ENCODE measurements at places on chromosomes 6 and 20.
A peak's percentile ranks its signal among the peaks of the same experiment; 100 is the strongest.

GRCh38 chr20:51487565-51488268, 54.8 kb downstream of the NFATC2 start:
- H3K36me3 ChIP-seq, result no peaks in the 10 kb centered on the region
- peaks cover 18% of the 10 kb centered on the region for H3K4me1 ChIP-seq
- H3K27me3 ChIP-seq, result no peaks in the 10 kb centered on the region
- no peak overlapping the region for H3K27ac ChIP-seq
- no peak for DNase-seq
- H3K4me3 ChIP-seq, result no peak overlapping the region

DNA sequence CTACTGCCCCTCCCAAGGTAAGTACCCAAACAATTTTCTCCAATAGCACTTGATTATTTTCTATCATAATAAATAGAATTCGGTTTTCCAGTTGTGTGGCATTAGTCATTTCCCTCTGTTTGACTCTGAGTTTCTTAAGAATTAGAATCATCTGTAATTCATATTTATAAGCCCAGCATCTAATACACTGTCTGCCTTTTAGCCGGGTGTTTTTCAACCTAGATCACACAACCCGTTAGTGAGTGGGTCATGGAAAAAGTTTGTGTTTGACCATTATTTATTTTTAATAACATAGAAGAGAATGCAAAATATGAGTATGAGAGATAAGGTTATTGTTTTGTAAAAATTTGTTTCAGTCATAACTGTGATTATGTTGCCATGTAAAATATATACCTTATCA, 701.6 kb downstream of the RFPL4B start:
- no peaks in the 10 kb centered on the region for H3K36me3 ChIP-seq
- H3K27ac ChIP-seq, result no peak overlapping the region
- no peak overlapping the region for H3K4me3 ChIP-seq
- no peaks in the 10 kb centered on the region for H3K4me1 ChIP-seq

DNA sequence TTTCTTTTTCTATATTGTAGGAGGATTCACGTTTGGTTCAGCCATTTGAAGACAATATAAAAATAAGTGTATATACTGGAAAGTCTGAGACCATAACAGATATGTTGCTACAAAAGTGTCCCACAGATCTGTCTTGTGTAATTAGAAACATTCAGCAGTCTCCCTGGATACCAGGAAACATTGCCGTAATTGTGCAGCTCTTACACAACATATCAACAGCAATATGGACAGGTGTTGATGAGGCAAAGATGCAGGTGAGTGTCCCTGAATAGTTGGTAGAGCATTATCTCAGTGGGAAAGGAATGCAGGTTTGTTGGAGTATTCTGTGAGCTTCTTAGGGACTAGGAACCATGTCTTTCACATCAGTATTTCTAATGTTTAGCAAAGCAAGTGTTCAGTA, 18.3 kb upstream of the ADGRF4 start:
- no peaks in the 10 kb centered on the region for H3K27me3 ChIP-seq
- H3K4me3 ChIP-seq, result no peak overlapping the region
- DNase-seq, result no peak
- no peaks in the 10 kb centered on the region for H3K4me1 ChIP-seq
- H3K27ac ChIP-seq, result no peak overlapping the region

DNA sequence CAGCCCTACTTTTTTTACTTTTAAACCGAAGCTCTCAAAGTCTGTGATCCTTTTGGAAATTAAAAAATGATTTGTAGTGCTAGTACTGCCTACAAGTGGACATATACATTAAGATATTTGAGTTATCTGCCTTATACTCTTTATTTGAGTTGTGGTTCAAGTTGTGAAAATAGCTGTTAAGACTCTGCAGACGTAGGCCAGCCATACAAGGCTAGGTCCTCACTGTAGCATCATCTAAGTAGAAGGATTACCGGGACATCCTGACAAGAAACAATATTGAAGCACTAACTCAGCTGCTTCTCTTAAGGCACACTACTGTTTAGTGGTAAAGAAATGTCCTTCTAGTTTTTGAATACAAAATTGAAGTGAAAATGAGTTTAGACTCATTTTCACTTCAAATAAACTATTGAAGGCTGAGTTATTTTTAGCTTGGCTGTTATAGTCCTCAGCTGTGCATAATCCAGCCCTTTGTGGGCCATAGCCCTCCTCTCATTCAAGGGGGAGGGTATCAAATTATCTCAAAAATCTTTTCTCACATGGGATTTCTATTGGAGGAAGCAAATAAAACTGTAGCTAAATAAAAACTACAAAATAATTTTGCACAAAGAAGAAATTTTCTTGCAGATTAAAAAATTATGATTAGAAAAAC, 68.1 kb downstream of the JAG1 start:
- H3K27ac ChIP-seq, result peak overlapping the region; percentile 88
- H3K4me1 ChIP-seq, result peaks cover 85% of the 10 kb centered on the region
- no peaks in the 10 kb centered on the region for H3K36me3 ChIP-seq
- no peak for DNase-seq

GRCh38 chr6:43199912-43200311, 17.9 kb downstream of the CUL9 start:
- H3K4me3 ChIP-seq, result no peak overlapping the region
- H3K27ac ChIP-seq, result no peak overlapping the region
- H3K4me1 ChIP-seq, result no peaks in the 10 kb centered on the region
- peak; percentile 28 for DNase-seq
- no peaks in the 10 kb centered on the region for H3K27me3 ChIP-seq

- H3K27me3 ChIP-seq, result no peaks in the 10 kb centered on the region
- H3K27ac ChIP-seq, result no peak overlapping the region
- H3K4me3 ChIP-seq, result no peak overlapping the region
- no peaks in the 10 kb centered on the region for H3K4me1 ChIP-seq
- DNase-seq, result no peak
These were observed 92.7 kb upstream of the CD93 start for GRCh38 chr20:23178806-23179205.

DNA sequence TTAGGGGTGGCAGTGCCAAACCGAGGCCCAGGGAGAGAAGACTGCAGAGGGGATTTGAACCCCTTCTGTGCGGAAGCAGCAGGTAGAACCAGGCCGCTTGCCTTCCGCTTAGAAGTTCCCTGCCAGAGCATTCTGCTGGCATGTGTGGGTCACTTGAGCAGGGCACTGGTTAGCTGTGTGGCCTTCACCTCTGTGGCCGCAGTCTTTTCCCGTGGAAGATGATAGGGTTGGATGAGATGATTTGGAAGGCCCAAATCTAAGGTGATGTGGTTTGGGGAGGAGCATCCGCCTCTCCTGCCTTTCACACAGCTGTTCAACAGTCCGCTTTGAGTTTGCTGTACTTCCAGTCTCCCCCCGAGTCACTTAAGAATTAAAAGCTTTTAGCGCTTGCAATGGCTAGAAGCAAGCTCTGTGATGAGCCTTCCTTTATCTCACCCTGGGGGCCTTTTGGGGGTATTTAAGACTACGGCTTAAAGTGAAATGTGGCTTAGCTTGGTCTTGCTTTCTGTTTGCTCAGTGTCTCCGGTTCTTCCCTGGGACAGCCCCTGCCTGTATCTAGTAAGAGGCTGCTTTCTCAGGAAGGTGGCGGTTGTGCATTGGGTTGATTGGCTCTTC, 743 bp downstream of the CMTR1 start:
- no peak for DNase-seq
- peaks cover 34% of the 10 kb centered on the region for H3K36me3 ChIP-seq
- peak overlapping the region; percentile 96 for H3K4me3 ChIP-seq

- H3K4me3 ChIP-seq, result no peak overlapping the region
- H3K4me1 ChIP-seq, result no peaks in the 10 kb centered on the region
- peak overlapping the region; percentile 4 for H3K27ac ChIP-seq
- H3K27me3 ChIP-seq, result no peaks in the 10 kb centered on the region
- DNase-seq, result no peak
- H3K36me3 ChIP-seq, result no peaks in the 10 kb centered on the region
These were observed 180.0 kb upstream of the UST start for GRCh38 chr6:148566664-148567350.

DNA sequence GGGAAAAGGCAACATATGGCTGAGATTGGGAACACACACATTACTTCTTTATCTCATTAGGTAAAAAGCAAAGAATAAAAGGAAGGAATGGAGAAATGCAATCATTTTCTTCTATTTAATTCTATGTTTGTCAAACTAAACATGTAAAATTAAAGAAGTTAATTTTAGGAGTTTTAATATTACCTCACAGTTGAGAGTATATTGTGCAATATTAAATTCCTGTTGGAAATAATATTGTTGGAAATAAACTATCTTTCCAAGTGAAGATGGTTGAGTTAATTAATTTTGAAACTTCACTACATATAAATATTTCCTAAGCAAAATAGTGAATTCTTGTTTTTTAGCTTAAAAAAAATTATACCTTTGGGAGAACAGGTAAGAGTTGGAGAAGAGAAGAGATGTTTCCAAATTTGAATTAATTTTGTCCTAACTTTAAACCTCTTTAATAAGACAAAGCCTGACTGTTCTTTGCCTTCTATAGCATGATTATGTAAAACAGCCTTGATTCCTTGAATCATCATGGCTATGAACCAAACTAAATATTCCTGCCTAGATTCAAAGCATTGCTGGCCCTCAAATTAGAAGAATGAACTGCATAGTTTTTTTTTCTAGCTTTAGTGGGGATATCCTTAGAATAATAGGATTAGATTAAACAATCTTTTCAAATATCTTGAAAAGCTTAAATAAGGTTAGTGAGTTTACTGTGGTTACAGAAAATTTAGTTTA, 1349.1 kb upstream of the ADGRB3 start:
- H3K27me3 ChIP-seq, result no peaks in the 10 kb centered on the region
- no peaks in the 10 kb centered on the region for H3K36me3 ChIP-seq
- no peak for DNase-seq
- no peaks in the 10 kb centered on the region for H3K4me1 ChIP-seq

DNA sequence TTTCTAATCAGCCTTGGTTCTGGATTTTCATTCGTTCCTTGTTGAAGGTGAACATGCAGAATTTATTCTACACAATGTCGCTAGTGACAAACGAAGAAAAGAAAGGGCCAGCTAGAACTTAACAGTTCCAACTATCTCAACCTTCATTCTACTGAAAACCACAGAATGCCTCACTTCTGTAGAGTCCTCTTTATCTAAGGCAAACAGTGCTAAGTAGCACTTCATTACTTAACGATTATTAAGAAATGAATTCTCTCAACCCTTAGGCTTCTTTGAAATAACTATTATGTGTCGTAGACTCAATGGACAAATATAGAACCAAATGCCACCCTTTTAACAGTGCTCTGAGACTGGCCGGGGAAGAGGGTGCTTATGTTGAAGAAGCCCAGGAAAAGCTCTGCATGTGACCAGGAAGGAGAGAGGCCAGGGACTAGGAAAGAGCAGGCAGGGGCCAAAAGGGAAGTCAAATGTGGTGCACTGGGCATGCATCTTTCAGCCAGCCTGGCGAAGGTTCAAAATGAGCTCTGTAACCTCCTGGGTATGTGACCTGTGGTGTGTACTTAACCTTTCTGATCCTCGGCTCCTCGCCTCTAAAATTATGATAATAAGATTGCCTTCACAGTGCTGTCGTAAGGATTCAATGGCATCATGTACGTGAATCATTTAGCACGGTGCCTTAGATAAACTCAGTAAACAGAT, 55.4 kb upstream of the BMP2 start:
- peak; percentile 38 for DNase-seq
- no peak overlapping the region for H3K4me3 ChIP-seq
- H3K27me3 ChIP-seq, result no peaks in the 10 kb centered on the region
- no peak overlapping the region for H3K27ac ChIP-seq

GRCh38 chr20:17645010-17645409, 37.0 kb downstream of the RRBP1 start:
- DNase-seq, result no peak
- peaks cover 11% of the 10 kb centered on the region for H3K36me3 ChIP-seq
- H3K4me1 ChIP-seq, result peaks cover 58% of the 10 kb centered on the region
- H3K4me3 ChIP-seq, result no peak overlapping the region
- peak overlapping the region; percentile 65 for H3K27ac ChIP-seq

DNA sequence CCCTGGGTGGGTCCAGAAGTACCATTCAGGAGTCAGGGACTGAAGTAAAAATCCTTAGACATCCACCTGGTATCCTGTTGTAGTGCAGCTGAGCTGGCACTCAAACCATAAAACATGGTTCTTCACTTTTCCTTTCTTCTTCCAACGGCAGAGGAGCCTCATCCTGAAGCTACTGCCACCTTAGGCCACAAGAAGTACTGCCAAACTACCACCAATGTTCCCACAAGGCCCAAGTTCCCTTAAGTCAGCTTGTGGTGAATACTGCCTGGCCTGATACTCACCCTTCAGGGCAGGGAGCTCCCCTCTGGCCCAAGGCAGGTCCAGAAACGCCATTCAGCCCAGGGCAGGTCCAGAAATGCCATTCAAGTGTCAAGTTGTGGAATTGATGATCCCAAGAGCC, 1053.4 kb upstream of the CITED2 start:
- no peaks in the 10 kb centered on the region for H3K36me3 ChIP-seq
- no peaks in the 10 kb centered on the region for H3K27me3 ChIP-seq
- no peaks in the 10 kb centered on the region for H3K4me1 ChIP-seq
- H3K4me3 ChIP-seq, result no peak overlapping the region
- no peak overlapping the region for H3K27ac ChIP-seq
- DNase-seq, result no peak

DNA sequence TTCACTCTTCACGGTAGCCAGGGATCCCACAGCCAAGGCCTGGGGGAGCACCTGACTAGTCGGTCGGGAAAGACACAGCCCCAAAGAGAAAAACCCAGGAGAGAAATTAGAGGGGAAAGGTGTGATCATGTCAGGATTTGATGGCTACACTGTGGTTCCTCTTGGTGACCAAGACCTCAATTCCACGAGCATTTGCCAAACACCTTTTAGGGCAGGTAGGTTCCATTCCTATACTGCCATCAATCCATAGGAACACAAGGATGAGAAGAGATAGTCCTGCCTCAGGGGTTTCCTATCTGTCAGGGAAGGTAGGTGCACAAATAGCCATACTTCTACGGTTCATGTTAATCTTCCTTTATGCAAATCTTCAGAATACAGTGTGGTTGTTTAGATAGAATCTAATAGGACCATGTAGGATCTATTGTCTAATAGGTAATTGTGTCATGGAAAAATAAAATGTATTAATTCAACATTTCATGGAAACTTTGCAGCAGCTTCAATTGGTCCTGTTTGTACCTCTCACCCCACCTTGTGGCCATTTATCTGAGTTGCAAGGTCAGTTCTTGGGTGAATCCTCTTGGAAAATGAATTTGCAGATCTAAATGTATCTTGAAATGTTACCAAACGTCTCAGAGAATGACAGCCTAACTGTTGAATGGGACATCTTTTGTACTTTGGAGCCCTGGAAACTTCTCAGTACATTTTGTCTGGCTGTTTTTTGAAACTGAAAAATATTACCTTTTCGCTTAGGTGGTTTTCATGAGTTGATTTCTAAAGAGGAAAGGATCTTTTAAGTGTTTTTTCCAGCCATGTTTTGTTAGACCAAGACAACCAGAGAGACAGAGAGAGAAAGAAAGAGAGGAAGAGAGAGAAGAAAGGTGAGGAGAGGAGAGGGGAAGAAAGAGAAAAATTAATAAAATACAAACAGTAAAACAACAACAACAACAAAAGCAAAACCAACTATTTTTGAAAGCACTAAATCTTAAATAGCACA, 33.7 kb upstream of the IYD start:
- no peaks in the 10 kb centered on the region for H3K36me3 ChIP-seq
- no peak overlapping the region for H3K27ac ChIP-seq
- H3K4me3 ChIP-seq, result no peak overlapping the region
- H3K27me3 ChIP-seq, result no peaks in the 10 kb centered on the region

- no peaks in the 10 kb centered on the region for H3K27me3 ChIP-seq
- no peak overlapping the region for H3K4me3 ChIP-seq
- no peak for DNase-seq
- peaks cover 19% of the 10 kb centered on the region for H3K4me1 ChIP-seq
- H3K27ac ChIP-seq, result no peak overlapping the region
These were observed 61.6 kb upstream of the MRPS10 start for GRCh38 chr6:42279144-42279781.

GRCh38 chr6:124670801-124671200, 291.4 kb upstream of the RNF217 start:
- no peak for DNase-seq
- no peaks in the 10 kb centered on the region for H3K4me1 ChIP-seq
- no peak overlapping the region for H3K27ac ChIP-seq
- H3K36me3 ChIP-seq, result no peaks in the 10 kb centered on the region
- no peaks in the 10 kb centered on the region for H3K27me3 ChIP-seq

Data from tibial artery (tissue), 4 donors.